Suprapubic skin (tissue), 4 donors: ENCODE measurements at places on chromosomes 11 and 22.

DNA sequence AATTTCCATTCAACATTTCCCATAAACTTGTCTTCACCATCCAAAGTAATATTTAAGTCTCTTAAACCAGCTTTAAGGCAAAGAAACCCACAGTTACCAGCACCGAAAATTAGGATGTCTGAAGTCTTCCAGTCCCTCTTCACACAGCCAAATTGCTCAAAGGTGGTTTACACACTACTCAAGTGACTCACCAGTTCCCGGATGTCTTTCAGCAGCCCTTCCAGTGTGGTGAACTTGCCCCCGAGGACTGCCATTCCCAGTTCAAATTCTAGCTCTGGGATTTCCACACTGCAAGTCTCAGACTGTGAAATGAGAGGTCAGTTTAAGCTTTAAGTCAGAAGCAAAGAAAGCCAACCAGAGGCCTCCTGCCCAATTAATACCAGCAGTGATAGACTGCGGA lies 5.1 kb downstream of the ZPR1 start:
- DNase-seq, result no peak

DNA sequence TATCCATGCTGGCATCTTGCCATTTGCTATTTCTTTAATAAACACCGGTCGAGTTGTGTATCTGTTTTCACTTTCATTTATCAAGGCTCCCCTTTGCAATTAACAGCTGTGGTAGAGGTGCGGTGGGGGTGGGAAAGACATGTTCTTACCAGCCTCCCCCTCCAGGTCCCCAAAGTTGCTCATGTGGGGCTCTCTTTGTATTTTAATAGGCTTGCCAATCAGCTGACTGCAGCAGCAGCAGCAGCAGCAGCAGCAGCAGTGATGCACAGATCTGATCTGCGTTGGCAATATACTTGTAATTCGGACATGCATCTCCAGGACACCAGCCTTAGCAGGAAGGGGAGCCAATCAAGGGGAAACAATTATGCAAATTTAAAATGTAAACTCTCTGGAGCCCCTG lies 40.3 kb upstream of the E2F8 start:
- no peak for DNase-seq

GRCh38 chr11:11975201-11976092 lies 33.0 kb downstream of the DKK3 start:
- DNase-seq, result no peak

DNA sequence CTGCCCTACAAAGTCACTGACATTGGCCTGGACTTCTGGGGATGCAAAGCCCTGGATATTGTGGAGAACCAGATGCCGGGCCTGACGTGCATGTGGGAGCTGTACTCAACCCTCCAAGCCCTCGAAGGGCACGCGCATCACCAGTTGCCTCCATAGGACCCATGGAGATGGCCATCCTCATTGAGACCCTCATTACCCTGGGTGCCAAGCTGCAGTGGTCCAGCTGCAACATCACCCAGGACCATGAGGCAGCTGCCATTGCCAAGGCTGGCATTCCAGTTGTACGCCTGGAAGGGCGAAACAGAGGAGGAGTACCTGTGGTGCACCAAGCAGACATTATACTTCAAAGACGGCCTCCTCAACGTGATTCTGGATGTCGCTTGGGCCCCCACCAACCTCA lies 1.9 kb downstream of the CCDC83 start:
- no peak for DNase-seq

- peak; percentile 74 for DNase-seq
Observed at GRCh38 chr22:50700387-50701075, 27.9 kb downstream of the SHANK3 start.

DNA sequence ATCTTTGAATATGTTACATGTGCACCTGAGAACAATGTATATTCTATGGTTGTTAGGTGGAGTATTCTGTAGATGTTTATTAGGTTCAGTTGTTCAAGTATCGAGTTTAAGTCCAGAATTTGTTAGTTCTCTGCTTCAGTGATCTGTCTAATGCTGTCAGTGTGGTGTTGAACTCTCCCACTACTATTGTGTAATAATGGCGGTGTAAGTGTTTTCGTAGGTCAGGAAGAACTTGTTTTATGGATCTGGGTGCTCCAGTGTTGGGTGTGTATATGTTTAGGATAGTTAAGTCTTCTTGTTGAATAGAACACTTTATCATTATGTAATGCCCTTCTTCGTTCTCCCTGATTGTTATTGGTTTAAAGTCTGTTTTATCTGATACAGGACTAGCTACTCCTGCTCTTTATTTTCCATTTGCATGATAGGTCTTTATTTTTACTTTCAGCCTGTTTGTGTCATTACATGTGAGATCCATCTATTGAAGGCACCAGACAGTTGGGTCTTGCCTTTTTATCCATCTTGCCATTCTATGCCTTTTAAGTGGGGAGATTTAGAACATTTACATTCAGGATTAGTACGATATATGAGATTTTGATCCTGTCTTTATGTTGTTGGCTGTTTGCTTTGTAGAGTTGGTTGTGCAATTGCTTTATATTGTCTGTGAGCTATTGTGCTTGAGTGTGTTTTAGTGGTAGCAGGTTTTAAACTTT lies 121.6 kb downstream of the DDX10 start:
- DNase-seq, result no peak

DNA sequence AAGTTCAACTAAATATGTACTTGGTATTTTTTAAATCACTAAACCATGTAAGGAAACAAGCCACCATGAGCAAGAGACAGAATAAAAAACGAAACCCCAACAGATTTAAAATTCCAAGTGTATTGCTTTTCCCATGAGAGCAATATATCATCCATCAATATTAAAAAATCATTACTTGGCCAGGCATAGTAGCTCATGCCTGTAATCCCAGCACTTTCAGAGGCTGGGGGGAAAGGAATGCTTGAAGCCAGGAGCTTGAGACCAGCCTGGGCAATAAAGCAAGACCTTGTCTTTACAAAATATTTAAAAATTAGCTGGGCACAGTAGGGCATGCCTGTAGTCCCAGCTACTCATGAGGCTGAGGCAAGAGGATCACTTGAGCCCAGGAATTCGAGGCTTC lies 190.8 kb downstream of the TTC28 start:
- no peak for DNase-seq

GRCh38 chr11:69086152-69087132 lies 37.7 kb downstream of the TPCN2 start:
- no peak for DNase-seq

GRCh38 chr11:69416143-69416515 lies 65.3 kb upstream of the LINC01488 start:
- no peak for DNase-seq

GRCh38 chr11:75938543-75938942 lies 123.5 kb downstream of the UVRAG start:
- DNase-seq, result no peak

DNA sequence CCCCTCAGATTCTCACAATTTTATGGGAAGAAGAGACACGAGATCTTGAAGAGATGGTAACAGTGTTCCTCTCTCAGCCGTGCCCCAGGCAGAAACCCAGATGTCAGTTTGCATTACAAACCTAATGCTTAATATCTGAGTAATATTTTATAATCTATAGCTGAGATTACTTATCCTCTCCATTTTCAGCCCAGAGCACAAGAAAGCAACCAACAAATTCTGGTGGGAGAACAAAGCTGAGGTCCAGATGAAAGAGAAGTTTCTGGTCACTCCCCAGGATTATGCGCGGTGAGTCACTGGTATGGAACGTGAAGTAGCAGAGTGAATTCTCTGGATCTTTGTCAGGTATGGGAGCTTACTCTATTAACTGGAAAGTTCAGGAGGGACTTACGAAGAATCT lies 884 bp downstream of the CENATAC start:
- no peak for DNase-seq

DNA sequence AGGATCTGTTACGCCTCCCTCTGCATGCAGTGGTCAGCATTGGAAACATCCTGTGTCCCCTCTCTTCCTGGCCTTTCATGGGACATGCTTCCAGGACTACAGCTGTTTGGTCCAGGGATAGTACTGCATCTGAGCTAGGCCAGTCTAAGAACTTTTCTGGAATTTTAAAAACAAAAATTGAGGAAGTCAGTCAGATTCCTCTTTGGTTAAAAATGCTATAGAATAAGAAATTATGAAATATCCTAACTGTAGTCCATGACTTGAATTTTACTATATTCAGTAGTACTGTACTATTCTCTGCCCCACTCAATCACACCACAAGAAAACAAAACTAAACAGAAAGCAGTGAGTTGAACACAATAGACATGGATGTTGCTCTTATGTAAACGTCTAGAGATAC lies 201.0 kb upstream of the CADM1 start:
- DNase-seq, result no peak

DNA sequence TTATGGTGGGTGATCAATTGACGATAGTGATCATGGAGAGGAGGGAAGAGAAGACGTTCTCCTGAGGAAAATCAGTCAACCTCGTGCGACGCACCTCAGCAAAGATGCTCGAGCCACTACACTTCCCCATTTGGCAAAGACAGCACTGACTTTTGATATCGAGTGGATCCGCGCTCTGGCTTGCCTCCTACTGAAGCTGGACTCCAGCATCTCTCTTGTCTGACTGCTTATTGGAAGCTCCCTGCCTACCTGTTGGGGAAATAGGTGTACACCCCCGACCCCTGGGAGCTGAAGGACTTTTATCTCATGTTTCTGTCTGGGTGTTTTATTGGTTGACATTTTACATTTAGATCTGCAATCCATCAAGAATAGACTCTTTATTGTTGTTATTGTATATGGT lies 476.8 kb upstream of the B3GAT1 start:
- DNase-seq, result no peak

DNA sequence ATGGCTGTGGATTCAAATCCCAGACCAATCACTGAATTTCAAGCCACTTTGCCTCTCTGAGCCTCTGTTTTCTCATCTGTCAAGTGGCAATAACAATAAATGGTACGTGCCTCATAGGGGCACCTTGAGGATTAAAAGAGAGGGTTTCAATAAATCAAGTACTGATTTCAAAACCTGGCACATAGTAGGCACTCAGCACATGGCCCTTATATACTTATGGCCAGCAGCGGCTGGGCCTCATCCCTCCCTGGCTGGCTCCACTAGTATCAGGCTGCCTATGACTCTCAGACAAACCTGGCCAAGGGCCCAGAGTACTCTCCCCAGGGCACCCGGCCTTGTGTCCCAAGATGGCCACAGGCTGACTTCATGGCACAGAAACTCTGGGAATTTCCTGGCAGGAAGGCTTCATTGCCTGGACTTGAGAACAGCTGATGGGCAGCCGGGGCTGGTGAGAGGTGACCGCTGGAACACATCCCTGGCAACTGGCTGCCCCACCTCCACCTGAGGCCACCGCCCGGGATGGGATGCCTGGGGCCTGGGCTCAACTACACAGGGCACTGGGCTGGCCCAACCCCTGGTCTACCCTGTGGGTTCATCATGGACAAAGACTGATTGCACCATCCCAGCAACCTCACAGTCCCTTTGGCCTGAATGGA lies 3.4 kb downstream of the FADS3 start:
- DNase-seq, result peak; percentile 77

- peak; percentile 78 for DNase-seq
Observed at GRCh38 chr11:65121447-65121864, 478 bp downstream of the FAU start.

GRCh38 chr11:92978271-92979111 lies 9.0 kb downstream of the MTNR1B start:
- DNase-seq, result no peak

DNA sequence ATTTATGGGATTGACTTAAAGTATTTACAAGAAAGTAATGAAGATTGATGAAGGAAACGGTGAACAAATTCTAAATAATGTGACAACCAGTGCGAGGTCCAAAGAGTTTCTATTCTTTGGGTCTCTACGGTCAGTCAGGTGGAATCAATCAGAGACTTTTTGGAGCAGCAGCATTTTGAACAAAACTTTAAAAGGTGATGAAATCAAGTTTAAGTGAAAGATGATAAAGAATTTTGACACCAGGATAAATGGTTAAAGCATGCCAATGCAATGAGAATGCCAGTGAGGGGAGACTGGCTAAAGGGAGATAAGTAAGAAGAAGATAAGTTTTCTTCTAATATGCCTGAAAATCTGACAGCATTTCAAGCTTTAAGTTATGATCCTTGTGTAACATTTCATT lies 67.9 kb downstream of the DCUN1D5 start:
- no peak for DNase-seq

GRCh38 chr11:116317212-116317611 lies 455.6 kb downstream of the BUD13 start:
- no peak for DNase-seq

DNA sequence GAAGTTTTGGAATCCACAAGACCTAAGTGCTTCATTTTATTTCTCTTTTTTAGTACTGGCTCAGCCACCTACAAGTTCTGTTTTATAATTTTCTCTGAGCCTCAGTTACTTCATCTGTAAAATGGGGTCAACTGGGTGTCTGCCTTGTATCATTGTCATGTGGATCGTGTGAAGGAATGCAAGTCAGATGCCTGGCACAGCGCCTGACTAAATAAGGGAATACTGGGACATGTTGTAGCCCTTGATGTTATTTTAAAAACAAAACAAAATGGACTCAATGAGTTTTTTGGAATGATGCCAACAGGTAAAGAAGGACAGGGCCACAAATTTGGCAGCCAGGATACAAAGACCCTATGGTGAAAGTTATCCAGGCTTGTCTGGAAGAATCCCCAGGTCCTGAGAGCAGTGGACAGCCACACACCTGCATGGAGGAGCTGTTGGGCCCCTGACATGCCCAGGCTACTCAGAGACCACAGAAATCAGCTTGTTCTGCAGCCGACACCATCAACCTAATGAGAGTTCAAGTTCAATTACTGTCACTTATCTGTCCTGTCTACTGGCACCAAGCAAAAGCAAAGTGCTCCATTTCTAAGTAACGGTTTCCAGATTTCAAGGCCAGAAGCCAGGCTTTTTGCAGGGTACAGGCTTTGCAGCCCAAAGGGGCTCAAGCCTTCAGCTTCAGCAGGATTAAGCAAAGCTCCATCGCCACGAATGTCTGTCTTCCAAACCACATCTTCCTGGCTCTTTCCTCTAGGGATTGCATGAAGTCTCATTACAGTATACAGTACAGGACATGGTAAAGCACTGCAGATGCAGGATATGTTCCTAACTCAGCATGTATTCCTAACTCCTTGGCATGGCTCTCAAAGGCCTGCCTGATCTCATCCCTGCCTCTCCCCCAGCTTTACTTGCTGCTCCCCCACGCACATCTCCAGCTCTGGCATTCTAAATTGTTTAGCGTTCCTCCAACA lies 18.4 kb downstream of the DKK3 start:
- DNase-seq, result peak; percentile 60
